ENCODE measurements at places on chromosomes 3 and 15. TPM values are rescaled to one million over a fixed set of nuclear protein-coding genes. Genes with fewer than 3 reads are reported as not detected.
A peak's percentile ranks its signal among the peaks of the same experiment; 100 is the strongest.

MYO9A gene
- 37.3 TPM for total RNA-seq

- no peak for DNase-seq
These were observed 42.1 kb upstream of the TASOR start for GRCh38 chr3:56725175-56725574.

DNA sequence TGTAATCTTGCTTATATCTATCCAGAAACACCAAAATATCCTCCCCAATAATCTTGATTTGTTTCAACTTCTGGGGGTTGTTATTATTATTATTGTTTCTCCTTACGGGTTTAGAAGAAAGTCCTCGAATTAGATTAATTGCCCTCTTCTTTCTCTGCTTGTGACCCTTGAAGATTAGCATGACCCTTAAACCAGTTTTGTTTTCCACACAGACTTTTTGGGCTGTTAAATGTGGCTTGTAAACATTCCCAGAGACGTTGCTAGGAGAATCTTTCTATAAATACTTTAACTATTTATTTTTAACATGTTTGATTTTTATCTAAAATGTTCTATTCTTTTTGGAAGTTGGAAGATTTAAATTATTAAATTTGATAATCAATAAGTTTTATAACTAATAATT, 4.3 kb upstream of the SUCNR1 start:
- DNase-seq = no peak

DNA sequence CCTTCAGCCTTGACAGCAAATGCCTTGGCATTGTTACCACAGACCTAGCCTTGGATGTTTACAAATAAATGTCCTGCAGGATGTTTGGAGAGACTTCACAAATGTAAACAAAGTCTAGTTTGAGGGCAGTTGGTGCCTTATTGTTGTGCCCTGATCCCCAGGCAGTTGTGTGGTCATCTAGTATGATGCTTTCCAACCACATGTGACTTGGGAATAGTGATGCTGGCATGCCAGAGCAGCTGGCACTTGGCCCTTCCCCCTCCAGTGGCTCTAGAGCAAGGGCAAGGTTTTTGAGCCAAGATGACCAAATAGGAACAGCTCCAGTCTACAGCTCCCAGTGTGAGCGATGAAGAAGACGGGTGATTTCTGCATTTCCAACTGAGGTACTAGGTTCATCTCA, 258.2 kb downstream of the ADAMTS17 start:
- DNase-seq = no peak

GRCh38 chr15:26864664-26865191, 2.1 kb upstream of the GABRA5 start:
- no peak for DNase-seq

- no peak for DNase-seq
These were observed 17.1 kb downstream of the TMEM108 start for GRCh38 chr3:133055339-133055738.

GRCh38 chr3:69972672-69973071, 26.9 kb upstream of the SAMMSON start:
- DNase-seq = no peak

DNA sequence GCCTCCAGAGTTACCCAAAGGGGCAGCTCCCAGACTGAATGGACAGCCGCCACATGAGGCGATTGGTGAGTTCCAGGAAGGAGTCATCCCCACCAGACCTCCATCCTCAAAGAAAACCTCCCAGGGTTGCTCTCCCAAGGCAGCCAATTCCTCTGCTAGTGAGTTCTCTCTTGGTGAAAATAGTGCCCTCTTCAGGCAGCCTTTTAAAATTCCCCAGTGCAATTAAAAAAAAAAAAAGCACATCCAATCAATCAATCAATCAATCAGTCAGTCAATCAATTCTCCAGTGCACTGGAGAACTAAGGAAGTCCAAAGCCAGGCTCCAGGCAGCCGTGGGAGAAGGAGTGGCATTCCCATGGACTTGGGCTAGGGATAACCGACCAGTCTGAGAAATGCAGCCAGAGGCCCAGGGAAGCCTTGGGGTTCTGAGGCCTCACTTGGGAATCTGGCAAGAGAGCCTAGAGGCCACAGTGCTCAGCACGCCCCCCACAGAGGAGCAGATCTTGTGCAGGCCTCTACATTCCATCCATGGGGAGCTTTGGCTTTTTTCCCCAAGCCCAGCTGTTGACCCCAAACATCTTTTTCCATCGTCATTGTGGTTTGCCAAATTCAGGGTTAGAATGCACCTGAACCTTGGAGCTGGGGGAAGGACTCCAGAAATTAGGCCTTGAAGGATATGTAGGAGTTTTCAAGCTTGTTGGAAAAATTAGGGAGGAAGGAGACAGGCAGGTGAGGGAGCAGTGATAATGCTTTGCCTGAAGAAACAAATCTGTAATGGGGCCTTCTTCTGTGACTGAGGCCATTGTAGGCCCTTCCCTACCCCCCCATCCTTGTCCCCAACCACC, 4.8 kb downstream of the PAQR5 start:
- no peak for DNase-seq

DNA sequence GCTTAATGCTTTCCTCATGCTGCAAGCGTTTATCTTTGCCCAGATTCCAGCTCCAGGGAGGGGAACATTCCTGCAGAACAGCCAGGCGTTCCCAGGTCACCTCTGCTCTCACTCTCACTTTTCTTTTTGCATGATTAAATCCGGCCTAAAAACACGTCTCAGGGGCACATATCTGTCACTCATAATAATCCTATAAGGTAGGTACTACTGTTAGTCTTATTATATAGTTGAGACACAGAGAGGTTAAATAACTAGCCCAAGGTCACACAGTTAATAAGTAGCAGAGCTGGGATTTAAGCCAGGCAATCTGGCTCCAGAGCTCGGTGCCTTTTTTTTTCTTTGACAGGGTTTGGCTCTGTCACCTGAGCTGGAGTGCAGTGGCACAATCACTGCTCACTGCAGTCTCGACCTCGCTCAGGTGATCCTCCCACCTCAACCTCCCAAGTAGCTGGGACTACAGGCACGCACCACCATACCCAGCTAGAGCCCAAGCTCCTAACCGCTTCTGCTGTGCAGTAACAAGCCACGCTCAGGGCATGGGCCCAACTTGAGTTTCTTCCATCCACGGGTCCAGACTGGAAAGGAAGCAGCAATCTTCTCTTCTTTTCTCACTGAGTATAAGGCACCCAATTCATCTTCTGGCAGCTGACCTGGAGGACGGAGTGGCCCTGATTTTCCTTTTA, 96.5 kb downstream of the LIPC start:
- peak; percentile 57 for DNase-seq

DNA sequence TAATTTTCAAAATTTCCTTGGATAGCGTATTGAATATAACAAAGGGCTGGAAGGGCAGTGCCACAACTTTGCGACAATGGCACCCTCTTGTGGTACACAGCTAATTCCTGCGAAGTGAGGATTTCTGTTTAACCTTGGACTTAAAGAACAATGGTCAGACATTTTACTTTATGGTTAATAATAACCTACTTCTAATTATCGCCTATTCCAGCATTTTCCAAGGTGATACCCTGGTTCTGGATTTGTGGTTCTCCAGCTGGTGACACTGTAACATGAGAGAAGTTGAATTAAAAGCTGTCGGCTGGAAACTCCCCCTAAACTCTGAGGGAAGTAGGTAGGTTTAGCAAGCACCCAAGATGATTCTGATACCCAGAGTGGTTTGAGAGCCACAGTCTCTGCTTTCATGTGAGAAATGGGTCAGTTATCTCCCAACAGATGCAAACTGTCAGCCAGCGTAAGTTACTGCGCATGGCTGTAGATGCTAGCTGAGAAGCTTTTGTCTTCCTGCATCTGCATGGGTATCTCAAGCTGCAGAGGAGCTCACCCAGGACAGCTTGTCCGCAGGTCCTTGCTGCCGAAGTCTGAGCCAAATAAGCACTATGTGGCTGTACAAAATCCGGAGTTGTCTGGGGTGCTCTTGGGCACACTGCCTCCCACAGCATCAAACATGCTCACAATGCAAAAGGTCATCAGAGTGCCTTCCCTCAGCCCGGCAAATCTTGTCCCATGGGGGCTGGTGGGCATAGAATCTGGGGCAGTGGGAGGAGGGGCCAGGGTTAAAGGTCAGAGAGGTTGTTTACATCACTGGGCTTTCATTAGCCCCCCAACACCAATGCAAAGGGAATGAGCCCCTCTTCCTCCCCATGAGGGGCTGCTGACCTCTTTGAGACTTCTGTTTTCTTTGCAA, 6.6 kb upstream of the CHSY1 start:
- peak; percentile 48 for DNase-seq

DNA sequence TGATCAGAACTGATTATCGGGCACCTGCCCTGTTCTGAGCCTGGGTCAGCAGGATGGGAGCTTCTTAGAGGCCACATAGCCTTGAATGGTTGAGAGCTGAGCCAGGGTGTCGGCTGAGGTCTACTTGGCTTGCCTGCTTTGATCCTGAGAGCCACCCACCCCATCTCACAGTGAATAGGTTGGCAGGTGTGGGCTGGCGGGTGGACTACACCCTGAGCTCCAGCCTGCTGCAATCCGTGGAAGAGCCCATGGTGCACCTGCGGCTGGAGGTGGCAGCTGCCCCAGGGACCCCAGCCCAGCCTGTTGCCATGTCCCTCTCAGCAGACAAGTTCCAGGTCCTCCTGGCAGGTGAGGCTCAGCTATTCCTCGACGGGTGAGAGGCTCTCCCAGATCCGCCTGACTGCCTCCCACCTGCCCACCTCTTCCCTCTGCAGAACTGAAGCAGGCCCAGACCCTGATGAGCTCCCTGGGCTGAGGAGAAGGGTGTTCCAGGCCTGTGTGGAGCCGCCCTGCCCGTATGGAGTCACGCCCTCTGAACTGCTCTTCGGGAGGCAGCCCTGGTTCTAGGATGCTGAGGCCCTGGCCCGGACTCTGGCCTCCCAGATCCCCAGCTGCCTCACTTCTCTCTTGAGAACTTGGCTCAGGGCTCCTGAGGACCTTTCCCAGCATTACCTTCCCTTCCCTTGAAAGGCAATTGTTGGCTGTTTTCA, 3.8 kb downstream of the COMMD4 start:
- no peak for DNase-seq

DNA sequence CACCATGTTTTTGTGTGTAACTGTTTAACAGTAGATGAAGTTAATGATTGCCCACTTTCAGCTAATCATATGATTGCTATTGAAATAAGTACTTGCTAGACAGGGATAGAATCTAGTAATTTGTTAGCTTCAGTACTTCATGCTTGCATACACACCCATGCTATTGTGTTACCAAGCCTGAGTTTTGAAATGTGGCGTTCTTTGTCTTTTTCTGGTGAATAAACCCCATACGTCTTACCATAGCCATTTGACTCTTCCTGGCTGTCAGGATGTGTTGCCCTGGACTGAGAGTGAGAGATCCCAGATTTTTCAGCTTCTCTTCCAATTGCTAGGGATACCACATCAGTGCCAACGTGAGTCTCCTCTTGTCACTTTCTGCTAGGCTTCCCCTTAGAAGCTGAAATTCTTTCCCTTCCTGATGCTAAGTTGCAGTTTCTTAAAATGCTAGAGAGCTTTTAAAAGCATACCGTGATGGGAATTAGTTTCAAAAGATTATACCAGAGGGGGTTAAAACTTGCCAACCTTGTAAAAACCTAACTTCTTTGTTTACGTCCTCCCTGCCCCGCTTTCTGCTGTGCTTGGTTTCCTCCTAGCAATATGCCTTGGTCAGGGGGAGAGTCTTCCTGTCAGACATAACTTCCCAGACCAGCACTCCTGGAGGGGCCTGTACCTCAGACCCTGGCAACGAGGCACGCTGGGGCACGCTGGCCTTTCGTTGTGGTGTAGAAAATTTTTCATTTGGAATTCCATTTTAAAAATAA, 62.9 kb upstream of the ULK4 start:
- DNase-seq = no peak

DNA sequence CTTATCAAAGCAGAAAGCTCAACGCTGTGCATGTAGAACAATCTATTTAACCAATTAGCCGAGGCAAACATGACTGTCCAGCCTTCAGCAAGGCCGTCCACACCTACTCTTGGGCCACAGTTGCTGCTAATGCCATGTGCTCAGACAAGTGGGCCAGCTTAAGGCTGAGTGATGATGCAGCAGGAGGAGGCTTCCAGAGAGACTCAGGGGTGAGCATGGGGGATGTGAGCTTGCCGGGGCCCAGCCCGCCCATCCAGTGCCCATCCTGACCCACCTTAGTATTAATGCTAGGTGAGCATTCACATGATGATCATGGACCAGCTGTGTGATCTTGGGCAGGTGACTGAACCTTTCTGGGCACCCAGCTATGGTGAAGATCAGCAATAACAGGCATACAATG, 150.1 kb downstream of the TPRA1 start:
- no peak for DNase-seq

CCR9 gene
- total RNA-seq = not detected

GRCh38 chr15:74955796-74956647, 550 bp downstream of the RPP25 start:
- DNase-seq = peak; percentile 76

DNA sequence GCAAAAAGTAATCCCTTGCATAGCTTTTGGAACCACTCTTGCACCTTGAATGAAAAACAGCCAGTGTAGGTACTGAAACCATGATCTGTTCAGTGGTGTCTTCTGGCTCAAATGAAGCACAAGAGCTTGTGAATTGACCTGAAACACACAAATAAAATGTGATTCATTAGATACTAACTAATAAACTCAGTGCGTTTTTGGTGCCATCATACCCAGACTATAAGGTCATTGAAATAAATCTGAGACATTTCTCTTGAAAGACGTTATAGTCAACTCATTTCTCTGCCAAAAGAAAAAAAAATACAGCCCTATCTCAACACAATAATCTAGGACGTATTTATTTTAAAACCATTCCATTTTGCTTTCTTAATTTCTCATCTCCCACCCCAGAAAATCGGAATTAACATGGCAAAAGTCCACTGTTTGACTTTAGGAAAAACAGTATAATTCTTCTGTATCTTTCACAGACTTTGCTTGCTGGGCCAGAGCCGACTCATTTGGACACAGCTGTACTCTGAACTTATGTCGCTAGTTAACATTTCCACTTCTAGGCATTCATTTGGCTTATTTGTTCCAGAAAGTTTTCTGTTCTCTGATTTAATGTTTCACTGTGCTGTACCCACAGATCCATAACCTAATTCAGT, 284.9 kb upstream of the TBL1XR1 start:
- DNase-seq = no peak

GRCh38 chr3:184305577-184305976, 6.5 kb downstream of the PSMD2 start:
- DNase-seq = peak; percentile 55

DNA sequence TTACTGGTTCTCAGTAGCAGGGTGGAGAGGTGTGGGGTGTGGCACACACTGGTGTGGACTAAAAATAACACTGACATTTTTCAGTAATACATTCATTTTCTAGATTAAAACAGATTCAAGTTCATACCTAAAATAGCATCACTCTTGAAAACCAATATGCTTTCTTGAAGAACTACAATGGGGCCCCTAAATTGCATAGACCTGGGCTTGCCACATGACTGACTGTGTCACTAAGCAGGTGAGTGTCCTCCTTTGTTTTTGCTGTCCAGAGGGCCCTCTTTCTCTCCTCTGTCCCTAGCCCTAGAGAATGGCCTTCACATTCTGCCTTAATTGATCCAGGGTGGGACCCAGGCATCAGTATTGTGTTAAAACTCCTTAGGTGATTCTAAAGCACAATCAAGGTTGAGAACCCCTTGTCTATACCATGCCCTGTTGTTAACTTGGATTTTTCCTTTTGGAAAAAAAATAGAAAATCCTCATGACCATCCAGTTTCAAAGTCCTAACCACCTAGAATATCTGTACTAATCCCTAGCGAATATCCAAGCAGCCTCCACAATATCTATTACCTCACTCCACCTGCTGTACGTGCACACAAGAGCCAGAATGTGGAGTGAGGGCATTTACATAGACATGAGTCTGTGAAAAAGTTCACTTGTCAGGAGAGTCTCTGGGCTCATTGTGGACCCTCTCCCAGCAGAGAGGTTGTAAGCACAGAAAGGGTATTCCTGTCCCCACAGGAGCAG, 18.7 kb upstream of the TMEM41A start:
- no peak for DNase-seq

GRCh38 chr15:64521201-64521600, 60.8 kb downstream of the ZNF609 start:
- DNase-seq = no peak

SPATA12 gene
- 0.57 TPM for total RNA-seq

Measured in PC-9 (cell line).